ENCODE measurements at places on chromosomes 3 and 15. TPM values are rescaled to one million over a fixed set of nuclear protein-coding genes. Genes with fewer than 3 reads are reported as not detected.

The NME9 gene
- not detected for total RNA-seq

The ZIC1 gene
- 0.03 TPM for total RNA-seq

The RPL14 gene
- total RNA-seq, result 413 TPM

The CNTN6 gene
- total RNA-seq, result 0.86 TPM

The CLEC3B gene
- total RNA-seq, result 29.6 TPM

Data from smooth muscle cell of the pulmonary artery (primary cell).